A172 (cell line): ENCODE measurements at places on chromosomes 3 and 15.

DNA sequence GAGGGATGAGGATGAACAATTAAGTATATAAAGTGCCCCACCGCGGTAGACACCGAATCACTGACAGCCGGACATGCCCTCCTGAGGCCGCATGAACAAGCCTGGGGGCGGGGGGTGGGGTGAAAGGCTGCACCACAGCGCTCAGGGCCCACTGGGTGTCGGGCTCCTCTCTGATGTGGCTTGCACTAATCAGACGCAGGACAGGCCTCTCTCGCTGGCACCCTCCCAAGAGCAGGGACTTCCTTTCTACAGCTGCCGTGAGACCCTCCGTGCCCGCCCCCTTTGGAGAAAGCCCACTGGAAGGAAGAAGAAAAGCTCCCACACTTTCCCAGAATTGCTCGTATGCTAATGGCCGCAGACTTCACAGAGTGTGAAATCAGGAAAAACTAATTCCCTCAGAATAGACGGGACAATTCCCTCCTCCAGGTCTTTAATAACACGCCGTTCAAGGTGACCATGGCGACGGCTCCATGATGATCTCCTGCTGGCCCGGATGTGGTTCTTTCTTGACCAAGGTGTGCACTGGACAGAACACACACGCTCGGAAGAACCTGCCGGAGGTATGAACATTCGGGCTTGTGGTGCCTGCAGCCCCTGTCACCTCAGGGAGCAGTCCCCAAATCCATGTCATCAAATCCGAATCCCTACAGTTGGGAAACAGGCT, 32.0 kb downstream of the IQSEC1 start:
- DNase-seq: no peak

DNA sequence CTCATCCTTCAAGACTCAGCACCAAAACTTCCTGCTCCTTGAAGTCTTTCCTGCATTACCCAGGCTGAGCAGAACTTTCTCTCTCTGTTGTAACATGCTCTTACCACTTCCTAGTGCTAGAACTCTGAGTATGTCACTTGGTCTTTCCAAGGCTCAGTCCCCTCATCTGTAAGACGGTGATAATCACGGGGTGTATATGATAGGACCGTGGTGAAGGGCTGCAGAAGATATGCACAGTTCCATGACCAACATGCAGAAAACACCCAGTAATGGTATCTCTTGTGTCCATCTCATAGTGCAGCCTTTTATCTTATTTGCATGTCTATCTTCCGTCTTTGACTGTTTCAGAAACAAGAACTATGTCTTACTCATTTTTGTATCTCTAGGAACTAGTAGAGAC, 154.5 kb downstream of the ZNF621 start:
- DNase-seq: no peak

DNA sequence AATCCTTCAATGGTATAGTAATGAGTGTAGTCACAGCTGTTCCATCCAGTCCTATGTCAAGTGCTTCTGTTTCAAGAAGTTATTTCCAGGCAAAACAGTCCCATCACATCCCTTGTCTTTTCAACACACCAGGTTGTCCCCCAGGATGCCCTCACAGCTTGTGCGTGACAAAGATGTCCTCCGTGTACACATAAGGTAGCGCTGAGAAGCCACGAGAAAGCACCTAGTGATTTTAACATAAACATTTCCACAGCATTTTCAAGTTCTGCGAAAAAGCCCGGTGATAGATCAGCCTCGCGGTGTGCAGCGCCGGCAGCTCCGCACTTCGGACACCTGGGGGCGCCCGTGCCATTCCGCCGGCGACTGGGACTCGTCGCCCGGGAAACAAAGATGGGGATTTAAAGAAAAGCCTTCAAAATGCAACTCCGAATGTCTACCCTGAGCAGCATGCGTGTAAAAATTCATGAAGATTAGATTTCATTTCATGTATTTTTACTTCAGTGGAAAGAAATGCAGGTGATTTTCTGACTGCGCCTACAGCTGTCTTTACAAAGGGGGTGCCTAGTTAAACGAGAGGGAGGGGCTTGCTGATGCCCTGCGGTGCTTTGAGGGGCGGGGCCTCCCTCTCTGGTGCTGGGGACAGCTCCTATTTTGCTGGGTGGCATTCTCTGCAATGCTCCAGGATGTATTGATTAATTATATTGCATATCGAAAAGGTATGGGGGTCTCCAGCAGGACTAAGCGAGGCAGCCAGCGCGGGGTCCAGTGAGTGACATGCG, 49.9 kb downstream of the KY start:
- peak; percentile 39 for DNase-seq

GRCh38 chr3:111538681-111539083, 3.3 kb upstream of the CD96 start:
- peak; percentile 54 for DNase-seq

DNA sequence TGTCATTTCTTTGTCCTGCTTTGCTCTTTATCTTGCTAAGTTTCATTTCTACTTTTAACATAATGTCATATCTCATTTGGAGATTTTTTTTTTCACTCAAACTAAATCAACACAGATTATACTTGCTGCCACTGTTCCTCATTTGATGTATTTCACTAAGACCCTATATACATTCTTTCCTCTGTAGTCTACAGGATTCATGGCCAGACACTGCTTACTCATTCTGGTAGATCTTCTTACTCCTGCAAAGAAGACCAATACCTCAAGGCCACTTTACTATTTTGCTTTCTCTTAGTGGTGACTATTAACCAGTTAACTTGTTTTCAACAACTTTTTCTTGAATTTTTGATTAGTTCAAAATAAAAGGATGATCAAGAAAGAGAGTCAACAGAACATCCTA, 26.6 kb downstream of the SLC24A5 start:
- DNase-seq: no peak

GRCh38 chr3:52503788-52504424, 8.8 kb downstream of the STAB1 start:
- DNase-seq: no peak

DNA sequence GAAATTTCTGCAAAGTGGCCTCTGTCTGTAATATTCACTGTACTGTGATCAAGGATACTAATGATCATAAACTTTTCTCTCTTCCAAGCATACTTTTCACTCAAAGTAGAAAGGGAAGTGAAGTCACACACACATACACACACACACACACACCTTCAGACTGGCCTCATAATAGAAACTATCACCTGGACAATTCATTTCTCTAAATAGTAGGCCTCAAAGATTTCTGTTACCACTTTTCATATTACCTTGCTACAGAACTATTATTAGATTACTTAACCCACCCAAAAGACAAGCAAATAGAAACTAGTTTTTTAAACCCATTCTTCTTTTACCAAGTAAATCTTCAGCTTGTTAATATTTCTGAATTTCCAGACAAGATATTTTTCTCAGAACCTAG, 12.2 kb downstream of the CPB1 start:
- no peak for DNase-seq

- DNase-seq: no peak
These were observed 44.9 kb upstream of the ABHD2 start for GRCh38 chr15:89043031-89044002.

GRCh38 chr3:145889730-145890129, 271.3 kb downstream of the PLOD2 start:
- DNase-seq: no peak

- DNase-seq: peak; percentile 11
These were observed 147.4 kb downstream of the CMSS1 start for GRCh38 chr3:99965077-99965476.

- DNase-seq: no peak
These were observed 37.7 kb downstream of the MCCC1 start for GRCh38 chr3:183061391-183062172.

DNA sequence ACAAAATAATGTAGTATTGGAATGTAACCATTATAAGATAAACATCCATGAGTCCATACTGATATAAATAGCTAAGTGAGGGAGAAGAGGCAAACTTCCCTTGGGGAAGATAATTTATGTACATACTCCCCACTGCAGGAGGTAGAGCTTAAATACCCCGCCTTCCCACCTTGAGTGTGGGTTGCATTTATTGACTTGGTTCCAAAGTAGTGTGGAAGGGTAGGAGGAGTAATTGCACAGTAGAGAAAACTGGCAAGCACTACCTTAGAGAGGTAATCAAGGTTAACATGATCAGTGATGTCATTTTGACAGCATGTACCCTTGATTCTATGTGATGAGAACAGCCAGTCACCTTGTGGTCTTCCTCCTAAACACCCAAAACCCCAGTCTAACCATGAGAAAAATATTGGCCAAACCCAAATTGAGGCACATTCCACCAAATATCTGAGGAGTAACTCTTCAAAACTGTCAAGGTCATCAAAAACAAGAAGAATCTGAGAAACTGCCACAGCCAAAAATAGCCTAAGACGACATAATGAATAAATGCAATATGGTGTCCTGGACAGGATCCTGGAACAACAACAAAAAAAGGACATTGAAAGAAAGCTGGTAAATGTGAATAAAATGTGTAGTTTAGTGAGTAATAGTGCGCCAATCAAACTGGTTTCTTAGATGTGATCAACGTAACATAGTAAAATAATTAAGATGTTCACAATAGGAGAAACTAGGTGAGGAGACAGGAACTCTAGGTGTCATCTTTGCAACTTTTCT, 774 bp upstream of the CNOT10 start:
- no peak for DNase-seq

DNA sequence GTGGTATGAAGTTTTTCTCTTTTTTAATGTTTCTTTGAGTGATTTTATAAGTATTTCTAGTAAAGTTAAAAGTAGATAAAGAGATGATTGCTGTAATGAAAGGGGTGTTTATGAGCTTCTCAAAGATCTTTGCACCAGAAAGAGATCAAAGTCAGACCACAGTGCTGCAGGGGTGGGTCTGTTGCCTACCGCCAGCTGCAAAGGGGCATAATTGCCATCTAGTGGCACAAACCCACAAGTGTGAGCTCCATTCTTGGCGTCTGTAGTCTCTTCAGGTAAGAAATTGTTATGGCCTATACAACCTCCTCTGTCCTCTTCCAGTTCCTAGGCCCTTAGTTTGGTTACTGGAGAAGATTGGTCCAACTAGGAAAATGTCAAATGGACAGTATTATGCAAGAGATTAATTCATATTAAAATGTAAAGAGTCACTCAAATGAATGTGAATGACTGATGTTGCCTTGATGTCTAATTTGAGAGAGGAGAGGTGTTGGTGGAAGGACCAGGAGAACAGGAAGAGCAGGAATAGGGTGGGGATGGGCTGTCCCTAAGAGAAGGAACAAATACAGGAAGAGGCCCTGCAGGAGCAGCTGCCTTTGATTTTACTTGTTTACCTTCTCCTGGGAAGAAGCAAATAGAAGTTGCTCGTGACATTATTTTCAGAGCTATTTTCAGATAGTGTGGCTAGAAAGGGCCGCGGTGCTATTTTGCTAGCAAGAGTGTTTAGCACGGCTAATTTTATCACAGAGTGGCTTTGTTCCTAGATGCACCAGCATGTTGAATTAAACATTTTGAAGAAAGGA, 53.0 kb upstream of the GSK3B start:
- DNase-seq: no peak

DNA sequence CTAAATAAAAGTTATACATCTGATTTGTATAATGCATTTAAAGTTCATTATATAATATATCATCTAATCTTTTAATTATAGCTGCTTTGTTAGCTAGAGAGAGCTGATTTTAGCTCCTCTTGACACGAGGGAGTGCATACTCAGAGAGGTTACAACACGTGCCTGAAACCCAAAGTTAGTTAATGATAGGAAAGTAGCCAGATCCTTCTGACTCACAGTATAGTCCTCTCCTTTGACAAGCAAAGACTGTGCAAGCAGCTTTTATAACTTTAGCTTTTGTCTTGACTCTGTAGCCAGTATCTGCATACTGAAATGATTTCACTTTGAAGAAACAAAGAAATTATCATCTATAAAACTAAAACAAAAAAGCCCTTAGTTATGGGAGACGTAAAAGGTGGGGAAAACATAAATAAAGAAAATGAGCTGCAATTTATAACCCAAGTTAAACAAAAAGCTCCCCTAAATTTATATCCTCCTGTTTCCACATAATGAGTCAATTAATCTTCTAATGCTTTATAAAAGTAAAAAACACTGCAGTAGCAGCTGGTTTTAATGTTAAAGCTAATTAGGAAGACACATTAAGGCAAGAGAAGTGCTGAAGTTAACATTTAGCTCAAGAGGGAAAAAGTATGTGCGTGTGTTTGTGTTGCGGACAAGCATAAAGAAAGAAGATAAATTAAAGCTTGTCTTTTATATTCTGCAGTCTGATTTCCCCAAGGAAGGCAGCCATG, 13.1 kb downstream of the GABRR3 start:
- DNase-seq: peak; percentile 29

DNA sequence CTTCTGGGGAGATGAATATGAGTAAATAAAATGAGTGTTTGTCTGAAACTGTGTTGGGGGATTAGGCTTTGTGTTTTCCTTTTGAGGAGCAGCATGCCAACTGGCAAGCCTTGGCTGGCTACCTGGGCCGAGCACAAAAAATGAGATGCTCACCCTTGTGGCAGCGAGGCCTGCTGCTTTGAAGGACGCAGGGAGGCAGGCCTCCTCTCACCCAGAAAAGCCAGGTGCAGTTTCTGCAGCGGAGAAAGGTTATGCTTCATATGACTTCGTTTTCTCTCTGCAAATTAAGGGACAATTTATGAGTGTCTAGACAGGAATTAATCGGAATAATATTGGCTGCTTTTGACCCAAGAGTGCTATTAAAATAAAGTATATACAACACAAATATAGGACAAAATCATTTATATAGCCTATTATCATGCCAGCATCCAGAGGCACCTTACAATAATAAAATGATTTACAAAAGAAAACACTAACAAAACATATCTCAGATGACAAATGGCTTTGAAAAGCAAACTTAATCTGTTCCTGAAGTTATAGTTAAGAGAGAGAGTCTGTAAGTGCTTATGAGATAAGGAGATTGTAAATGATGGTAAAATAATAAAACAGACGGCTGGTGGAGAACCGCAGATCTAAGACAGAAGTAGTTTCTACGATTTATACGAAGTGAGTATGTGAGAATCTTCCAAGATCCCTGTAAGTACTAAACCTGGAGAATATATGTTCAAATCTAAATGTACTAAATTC, 682.8 kb upstream of the NR2F2 start:
- no peak for DNase-seq

GRCh38 chr3:171778493-171778892, 31.8 kb downstream of the PLD1 start:
- no peak for DNase-seq
